CD4-positive, alpha-beta T cell treated with Interleukin-17A for 4 hours (primary cell): ENCODE measurements at places on chromosomes 5 and 9.

GRCh38 chr9:128484686-128485413 lies 19.7 kb upstream of the GLE1 start:
- no peak for DNase-seq

DNA sequence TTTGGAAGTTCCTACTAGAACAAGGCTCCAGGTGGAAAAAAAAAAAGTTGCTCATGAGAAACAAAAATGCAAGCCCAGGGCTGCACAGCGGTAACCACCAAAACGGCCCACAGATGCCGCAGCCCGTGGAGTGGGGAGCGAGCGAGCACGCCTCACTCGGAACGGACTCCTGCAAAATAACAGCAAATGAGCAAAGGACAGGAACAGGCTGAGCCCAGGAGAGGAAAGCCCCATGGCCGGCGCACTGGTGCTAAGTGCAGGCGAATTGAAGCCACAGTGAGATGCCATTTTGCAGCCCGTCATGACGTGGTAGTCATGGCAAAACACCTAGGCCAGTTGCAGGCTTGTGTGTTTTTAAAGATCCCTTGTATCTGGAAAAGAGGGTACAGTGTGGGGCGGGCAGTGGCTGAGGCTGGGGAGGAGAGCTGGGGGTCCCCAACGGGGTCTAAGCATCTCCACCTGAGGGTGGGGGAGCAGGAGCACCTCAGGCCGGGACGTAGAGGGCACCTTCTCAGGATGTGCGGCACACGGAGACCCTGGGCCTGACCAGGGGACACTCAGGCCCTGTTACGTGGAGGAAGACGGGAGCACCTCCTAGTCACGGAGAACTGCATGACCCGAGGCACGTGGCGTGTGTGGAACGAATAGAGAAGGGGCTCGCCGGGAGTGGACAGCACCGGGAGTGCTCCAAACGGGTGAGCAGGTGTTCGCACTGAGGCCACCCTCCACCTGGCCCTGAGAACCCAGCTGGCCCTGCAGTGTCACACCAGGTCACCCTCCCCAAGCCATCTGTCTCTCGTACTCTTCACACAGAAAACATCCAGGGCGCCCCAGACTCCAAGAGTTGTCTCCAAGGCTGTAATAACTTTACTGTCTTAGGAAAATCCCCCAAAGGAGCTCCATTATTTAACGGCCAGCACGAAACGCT lies 10.7 kb downstream of the GRM6 start:
- no peak for DNase-seq

DNA sequence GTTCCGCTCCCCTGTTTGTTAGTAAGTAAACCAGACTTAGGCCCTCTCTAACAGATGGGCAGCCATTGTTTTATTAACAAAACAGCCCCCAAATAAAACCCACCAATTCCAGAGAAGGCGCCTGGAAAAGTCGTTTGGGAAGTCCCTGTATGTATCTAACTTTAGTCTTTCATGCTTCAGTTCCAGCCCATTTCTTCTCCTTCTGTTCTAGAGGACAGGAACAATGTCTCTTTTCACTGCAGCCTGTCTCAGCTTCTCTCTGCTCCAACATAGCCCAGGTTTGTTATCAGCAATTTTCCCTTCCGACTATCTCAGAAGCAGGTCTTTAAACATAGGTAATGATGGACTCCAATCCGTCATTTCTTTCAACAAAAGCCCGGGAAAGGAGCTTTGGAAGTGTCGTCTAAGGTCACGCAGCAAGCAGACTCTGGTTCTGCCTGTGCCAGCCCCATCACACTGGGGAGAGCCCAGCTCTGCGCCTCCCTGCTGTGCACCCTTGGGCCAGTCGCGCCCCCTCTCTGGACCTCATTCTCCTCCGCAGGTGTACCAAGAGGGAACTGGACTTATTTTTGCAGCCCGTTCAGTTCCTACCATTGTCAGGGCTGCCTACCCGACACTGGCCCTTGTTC lies 9.6 kb upstream of the AKNA start:
- no peak for DNase-seq

DNA sequence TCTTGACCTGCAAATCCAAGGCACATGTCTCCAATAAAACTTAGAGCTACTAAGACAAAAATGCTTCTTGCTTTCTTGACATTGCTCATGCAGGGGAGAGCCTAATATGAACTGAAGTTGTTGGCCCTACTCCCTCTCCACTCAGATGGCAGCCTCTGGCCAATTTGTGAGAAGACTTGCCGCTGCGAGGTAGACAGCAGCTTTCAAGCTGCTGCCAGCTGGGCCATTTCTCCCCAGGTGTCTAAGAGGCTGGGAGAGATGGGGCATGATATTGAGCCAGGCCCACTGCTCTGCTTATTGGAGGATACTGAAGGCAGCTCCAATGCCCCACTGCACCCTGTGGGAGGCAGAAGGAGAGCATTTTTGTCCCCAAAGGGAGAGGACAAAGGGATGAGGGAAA lies 380.5 kb downstream of the RASEF start:
- no peak for DNase-seq

- DNase-seq = no peak
Measured at GRCh38 chr5:17302604-17303003, 85.2 kb downstream of the BASP1 start.

- DNase-seq = no peak
Measured at GRCh38 chr5:159189310-159189709, 20.0 kb downstream of the RNF145 start.

DNA sequence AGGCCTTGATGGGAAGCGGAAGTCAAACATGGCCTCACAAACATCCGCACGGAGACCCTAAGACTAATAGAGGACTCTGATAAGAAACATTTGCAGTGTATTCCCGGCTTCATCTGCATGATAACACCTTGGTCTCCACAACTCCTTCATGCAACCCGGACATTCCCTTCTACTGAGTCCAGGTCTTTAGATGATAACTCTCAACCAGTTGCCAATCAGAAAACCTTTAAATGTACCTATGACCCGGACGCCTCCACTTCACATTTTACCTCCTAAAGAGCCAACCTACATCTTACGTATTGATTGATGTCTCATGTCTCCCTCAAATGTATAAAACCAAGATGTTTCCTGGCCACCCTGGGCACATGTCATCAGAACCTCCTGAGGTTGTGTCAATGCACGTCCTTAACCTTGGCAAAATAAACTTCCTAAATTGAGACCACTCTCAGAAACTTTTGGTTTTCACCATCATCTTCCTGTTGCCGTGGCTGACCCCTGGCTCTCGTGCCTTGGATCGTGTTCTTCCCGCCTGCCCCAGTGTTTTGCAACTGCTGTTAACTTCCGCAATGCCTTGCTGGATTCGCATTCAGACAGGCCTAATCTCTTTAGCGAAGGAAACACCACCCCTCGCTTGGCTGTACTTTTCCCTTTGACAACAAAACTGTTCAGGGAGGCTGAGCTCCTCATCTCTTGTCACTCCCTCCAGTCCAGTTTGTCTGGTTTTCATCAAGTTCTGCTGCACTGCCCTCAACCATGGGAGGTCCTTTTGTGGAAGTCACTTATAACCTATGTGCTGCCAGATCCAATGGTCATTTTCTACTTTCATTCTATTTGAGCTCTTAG lies 1.1 kb upstream of the DAP start:
- DNase-seq = no peak

GRCh38 chr9:128099932-128100491 lies 27.5 kb downstream of the PTGES2 start:
- peak; percentile 31 for DNase-seq

DNA sequence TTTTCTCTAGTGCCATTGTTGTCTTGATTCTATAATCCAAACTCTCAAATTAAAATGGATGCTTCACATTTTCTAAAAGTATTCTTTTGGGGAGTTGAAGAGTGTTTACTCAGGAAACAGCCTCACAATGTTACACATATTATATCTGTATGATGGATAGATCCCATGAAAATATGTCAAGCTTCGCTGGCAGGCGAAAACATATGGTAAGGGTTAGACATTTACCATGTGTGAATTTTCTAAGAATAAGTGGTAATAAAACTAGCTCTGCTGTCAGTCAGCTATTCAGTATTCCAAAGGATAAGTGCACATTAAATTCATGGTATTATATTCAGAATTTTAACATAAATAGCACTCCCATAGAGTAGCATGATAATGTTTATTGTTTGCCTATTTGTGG lies 13.3 kb upstream of the ADCY2 start:
- DNase-seq = no peak

- DNase-seq = no peak
Measured at GRCh38 chr5:124395287-124395686, 351.2 kb downstream of the ZNF608 start.

DNA sequence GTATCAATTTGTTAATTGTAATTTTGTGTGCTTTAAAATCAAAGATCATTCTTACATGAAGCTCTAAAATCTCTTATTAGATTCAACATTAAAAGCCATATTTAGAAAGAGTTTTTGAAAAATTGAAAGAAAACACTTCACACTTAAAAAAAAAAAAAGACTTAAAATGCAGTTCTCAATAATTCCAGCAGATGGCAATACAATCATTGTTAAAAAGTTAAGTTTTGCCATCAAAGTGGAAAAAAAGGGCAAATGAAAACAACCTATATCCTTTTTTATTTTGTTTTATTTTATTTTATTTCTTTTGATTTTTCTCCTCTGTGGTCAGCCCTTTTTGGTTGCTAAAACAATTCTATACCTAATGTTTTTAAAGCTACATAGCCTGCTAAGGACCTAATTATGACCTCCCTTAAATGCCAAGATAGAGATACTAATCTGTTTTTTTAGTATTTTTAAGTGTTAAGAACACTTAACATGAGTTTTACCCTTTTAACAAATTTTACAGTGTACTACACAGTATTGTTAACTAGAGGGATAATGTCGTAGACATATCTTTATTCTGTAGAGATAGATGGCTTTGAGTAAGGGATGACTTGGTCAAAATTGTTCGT lies 154.2 kb upstream of the DAB2 start:
- no peak for DNase-seq

- DNase-seq = no peak
Measured at GRCh38 chr5:407051-407450, 35.9 kb upstream of the EXOC3 start.

DNA sequence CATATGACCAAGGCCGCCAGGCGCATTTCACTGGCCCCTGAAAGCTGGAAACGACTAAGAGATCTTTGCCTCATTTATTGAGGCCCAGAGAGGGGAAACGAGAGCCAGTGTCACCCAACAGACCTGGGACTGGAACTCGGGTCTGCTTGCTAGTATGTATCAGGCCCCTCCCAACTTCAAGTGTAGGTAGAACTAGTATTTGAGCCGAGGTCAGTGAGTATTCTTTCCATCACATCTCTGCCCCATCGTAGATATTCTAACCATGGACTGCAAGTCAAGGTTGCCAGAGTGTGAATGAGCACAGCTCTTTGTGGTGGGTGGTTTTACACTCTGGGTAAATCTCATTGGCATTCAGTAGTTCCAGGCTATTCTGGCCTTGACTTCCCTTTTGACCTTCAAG lies 42.2 kb downstream of the GPR107 start:
- DNase-seq = no peak

- peak; percentile 68 for DNase-seq
Measured at GRCh38 chr9:129270205-129270604, 92.1 kb upstream of the IER5L start.
